Upper lobe of left lung (tissue), 6 donors: ENCODE measurements at places on chromosomes 12 and 14. TPM values are rescaled to one million over a fixed set of nuclear protein-coding genes. Genes with fewer than 3 reads are reported as not detected.
A peak's percentile ranks its signal among the peaks of the same experiment; 100 is the strongest.

JPH4 gene
- total RNA-seq, result 6.5 TPM

EEF1AKMT3 gene
- total RNA-seq, result 10.4 TPM

RAD51B gene
- total RNA-seq, result 10.6 TPM

DHRS2 gene
- 5.2 TPM for total RNA-seq

GLT1D1 gene
- total RNA-seq, result 4.1 TPM

IRAK3 gene
- 37.5 TPM for total RNA-seq

ABCD4 gene
- 52.4 TPM for total RNA-seq

PLA2G1B gene
- total RNA-seq, result 101 TPM

GRCh38 chr14:64918216-64918615 lies 4.0 kb downstream of the CHURC1 start:
- H3K4me3 ChIP-seq, result no peak overlapping the region
- no peak for DNase-seq
- peaks cover 22% of the 10 kb centered on the region for H3K4me1 ChIP-seq
- no peaks in the 10 kb centered on the region for H3K27me3 ChIP-seq
- H3K36me3 ChIP-seq, result no peaks in the 10 kb centered on the region
- peak overlapping the region; percentile 27 for H3K27ac ChIP-seq

- no peaks in the 10 kb centered on the region for H3K36me3 ChIP-seq
- no peaks in the 10 kb centered on the region for H3K4me1 ChIP-seq
- no peak overlapping the region for H3K4me3 ChIP-seq
These were observed 1128.0 kb downstream of the AACS start for GRCh38 chr12:126193190-126193589.

DNA sequence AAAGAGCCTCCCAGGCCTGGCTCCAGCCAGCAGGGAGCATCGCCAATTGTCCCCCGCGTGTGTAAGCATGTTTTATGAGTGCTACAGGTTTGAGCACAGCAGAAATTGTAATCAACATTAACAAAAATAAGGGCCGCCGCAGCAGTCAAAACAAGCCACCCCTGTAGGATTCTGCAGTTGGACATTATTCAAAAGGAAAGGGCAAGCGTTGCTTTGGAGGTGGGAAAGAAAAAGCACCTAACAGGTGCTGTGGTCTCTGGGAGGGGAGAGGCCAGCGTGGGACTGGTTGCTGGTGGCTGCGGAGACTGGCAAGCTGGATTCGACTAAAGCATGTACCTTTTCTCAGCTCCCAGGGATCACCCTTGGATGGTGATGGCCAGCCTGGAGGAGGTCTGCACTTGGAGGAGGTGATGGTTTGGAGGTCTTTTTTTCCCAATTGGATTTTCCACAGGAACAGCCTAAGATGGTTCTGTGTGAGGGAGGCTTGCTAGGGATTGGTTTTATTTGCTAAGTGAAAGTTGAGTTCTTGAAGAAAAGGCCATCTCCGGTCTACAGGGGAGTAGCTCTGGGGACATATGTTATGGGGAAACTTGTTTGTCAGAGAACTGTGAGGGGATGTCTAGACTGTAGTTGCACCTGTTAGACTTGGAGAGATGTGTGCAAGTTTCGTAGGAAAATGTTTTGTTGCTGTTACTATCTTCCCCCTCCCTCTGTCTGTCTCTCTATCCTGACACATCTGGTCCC lies 2.0 kb downstream of the DYRK2 start:
- peak; percentile 21 for DNase-seq
- H3K4me1 ChIP-seq, result peaks cover 18% of the 10 kb centered on the region
- no peaks in the 10 kb centered on the region for H3K27me3 ChIP-seq

- no peaks in the 10 kb centered on the region for H3K27me3 ChIP-seq
- peaks cover 4% of the 10 kb centered on the region for H3K4me1 ChIP-seq
- peak overlapping the region; percentile 32 for H3K27ac ChIP-seq
- no peaks in the 10 kb centered on the region for H3K36me3 ChIP-seq
These were observed 331.2 kb downstream of the CACNA1C start for GRCh38 chr12:2384029-2384386.

DNA sequence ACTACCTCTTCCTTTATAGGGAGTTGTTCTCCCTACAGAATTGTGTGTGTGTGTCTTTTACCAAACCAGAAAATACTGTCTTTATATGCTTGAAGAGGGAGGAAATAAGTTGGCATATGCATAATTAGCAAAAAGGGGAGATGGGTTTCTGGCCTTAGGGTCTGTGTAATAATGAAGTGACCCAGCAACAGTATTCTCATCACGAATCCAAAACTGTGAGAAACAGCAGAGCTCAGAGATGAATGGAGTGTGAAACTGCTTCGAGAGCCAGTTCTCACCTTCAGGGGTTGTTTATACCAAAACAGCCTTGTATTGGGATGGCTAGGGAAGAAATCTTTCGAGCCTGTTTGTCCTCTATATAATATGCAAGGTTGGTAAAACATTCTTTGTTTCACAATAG lies 227.5 kb downstream of the MON2 start:
- no peaks in the 10 kb centered on the region for H3K27me3 ChIP-seq
- no peaks in the 10 kb centered on the region for H3K36me3 ChIP-seq
- no peak for DNase-seq

DNA sequence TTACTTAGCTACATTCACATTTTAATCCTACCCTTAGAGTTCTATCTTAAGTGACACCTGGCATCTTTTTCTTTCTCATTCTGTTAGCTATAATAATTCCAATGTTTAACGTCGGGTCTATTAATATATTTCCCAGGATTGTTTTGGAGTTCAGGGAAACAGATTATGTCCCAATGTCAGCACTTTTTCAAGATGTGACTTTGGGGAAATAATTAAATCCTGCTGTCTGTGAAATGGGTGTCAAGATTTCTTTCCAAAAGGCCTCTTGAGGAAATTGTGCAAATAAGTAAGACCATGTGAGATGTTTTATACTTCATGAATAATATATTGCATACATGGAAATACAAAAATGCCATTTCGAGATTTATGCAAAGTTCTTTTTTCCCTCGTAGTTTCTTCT lies 887.6 kb upstream of the SEL1L start:
- no peak overlapping the region for H3K27ac ChIP-seq
- H3K4me1 ChIP-seq, result no peaks in the 10 kb centered on the region
- DNase-seq, result no peak
- H3K36me3 ChIP-seq, result no peaks in the 10 kb centered on the region
- H3K27me3 ChIP-seq, result no peaks in the 10 kb centered on the region

- no peaks in the 10 kb centered on the region for H3K4me1 ChIP-seq
- no peak overlapping the region for H3K27ac ChIP-seq
- no peaks in the 10 kb centered on the region for H3K27me3 ChIP-seq
- H3K36me3 ChIP-seq, result no peaks in the 10 kb centered on the region
- DNase-seq, result no peak
These were observed 473.5 kb downstream of the PRKD1 start for GRCh38 chr14:29454026-29454693.

DNA sequence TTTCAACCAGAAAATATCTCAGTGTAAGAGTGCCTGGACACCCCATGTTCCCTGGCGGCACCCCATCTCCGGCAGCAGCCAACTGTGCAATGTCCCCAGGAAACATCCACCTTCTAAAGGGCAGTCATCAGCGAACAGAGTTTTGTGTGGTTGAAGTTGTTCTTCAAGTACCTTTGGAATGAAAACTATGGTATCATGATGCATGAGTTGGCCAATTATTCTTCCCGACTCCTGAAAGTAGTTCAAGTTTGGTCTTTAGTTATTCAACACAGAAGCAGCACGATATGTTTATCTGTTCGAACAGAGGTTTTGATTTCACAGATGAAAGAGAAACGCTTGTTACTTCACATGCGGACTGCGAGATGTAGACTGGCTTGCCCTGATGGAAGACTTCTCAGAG lies 21.1 kb upstream of the TTC7B start:
- H3K27ac ChIP-seq, result no peak overlapping the region
- H3K4me3 ChIP-seq, result no peak overlapping the region
- H3K4me1 ChIP-seq, result peaks cover 6% of the 10 kb centered on the region

DNA sequence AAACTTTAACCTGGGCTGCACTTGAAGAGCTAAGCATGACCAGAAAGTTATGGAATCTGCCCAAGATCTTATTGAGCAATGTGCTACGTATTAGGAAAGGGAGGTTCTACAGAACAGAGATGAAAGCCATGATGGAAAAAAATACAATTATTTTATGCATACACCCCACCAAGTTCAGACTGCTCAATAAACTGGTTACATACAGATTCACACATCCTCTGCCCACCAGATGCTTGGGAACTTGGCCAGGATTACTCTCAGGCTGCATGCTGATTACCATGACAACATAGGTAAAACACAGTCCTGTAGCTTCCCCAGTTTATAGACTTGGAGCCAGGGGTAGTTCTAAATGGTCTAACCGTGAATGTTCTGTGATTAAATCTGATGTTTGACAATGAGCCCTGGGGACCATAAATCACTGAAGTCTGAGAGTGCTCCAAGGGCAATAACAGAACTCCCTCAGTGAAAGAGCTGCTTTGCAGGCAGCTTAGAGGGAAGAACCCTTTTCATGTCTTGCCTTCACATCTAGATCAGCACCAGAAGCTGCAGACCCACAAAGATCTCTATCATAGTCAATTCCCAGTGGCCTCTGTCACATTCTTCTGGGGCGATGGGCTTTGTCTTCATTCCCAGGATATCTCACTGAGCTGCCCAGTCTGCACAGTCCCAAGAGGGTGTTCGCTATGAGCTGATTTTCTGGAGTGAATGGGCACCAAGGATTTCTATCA lies 232.2 kb downstream of the EMP1 start:
- no peak overlapping the region for H3K27ac ChIP-seq
- H3K4me3 ChIP-seq, result no peak overlapping the region

DNA sequence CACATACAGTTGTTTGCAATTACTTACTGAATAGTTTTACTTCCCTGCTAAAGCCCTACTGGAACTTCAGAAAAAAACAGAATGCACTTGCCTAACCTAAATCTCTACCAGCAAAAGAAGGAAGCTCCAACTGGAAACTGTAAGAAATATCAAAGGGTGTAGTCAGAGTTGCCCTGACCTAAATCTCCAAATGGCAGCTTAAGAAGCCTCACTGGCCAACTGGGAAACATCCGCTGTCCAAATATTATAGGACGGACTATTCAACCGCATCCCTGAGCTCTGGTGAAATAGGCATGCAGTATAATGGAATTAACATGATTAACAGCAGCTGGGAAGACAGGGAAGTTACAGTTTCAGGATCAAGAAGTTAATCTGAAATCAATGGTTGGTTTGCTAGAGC lies 24.3 kb downstream of the ANAPC7 start:
- H3K4me3 ChIP-seq, result no peak overlapping the region
- peaks cover 86% of the 10 kb centered on the region for H3K36me3 ChIP-seq
- no peaks in the 10 kb centered on the region for H3K4me1 ChIP-seq
- H3K27ac ChIP-seq, result peak overlapping the region; percentile 31

- H3K36me3 ChIP-seq, result no peaks in the 10 kb centered on the region
- no peak for DNase-seq
- no peaks in the 10 kb centered on the region for H3K27me3 ChIP-seq
- H3K4me3 ChIP-seq, result no peak overlapping the region
- H3K4me1 ChIP-seq, result no peaks in the 10 kb centered on the region
These were observed 51.3 kb downstream of the KLRG1 start for GRCh38 chr12:9040484-9041186.

GRCh38 chr12:50111395-50111692 lies 692 bp upstream of the COX14 start:
- H3K27me3 ChIP-seq, result no peaks in the 10 kb centered on the region
- no peak for DNase-seq
- peak overlapping the region; percentile 98 for H3K4me3 ChIP-seq
- peaks cover 33% of the 10 kb centered on the region for H3K4me1 ChIP-seq
- H3K27ac ChIP-seq, result peak overlapping the region; percentile 94

DNA sequence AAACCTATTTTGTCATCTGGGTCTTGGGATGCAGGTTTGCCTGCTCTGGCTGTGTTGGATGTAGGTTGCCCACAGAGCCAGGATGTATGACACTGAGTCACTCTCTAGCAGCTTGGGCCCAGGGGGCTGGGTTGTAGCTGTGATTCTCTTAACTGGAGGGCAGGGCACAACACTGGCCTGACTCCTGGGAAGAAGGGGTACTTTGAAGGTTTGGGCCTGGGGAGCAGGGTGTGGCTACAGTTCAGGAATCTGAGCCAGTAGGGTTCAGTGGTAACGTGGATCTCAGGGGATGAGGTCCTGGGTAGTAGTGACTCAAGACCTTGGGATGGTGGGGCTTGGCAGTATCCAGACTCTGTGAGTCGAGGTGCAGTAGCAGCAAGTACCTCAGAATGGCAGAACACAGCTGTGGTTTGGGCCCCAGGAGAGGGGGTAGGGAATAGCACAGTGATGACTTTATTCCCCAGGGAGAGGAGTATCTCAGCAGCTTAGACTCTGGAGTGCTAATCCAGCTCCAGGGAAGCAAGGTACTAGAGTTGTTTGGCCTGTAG lies 25.7 kb downstream of the TBC1D15 start:
- peaks cover 7% of the 10 kb centered on the region for H3K36me3 ChIP-seq
- no peak overlapping the region for H3K27ac ChIP-seq
- no peaks in the 10 kb centered on the region for H3K27me3 ChIP-seq

DNA sequence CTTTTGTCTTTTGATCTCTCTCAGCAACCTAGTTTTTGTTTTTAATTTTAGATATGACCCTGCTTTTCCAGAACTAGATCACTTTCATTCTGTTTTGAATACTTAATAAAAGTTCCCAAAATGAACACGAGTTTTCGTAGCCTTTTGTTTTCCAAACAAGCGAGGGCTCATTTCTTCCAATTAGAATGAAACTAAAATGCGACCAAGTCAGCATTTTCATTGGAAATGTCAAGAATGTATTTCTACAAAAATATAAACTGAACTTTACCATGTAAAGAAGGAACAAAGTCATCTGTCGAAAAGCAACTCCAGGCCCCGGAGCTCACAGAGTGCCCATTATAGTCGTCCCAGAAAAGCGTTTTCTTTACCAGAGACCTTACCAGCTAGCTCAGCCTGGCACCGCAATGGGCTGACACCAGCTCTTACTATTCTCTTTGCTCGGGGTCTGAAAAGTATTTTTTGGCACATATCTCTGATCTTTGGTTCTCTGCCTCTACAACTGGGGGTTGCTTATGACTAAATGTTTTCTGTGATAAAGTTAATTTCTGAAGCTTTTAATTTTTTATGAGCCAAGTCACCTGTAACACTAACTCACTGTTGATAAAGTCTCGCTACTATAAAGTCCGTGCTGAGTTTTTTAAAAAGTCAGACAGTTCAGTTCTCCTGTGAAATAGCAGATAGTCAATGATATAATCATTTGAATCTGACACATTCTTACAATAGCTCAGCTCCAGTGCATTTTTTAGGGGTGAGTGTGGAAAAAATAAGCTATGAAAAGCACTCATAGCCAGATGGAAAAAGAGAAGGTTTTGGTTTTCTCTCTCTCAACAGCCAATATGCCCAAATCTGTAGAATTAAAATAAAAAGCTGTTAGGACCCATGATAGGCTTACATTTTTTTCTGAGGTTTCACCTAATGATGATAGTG lies 43.4 kb downstream of the SAMD4A start:
- H3K4me3 ChIP-seq, result no peak overlapping the region
- no peaks in the 10 kb centered on the region for H3K27me3 ChIP-seq
- H3K27ac ChIP-seq, result no peak overlapping the region
